A549 treated with CORT108297 at 1 μM for 4 hours (cell line): ENCODE measurements at places on chromosomes 2 and 18. TPM values are rescaled to one million over a fixed set of nuclear protein-coding genes. Genes with fewer than 3 reads are reported as not detected.

The TSPYL6 gene
- total RNA-seq, result not detected in 5 replicates

The ARL6IP6 gene
- total RNA-seq, result 18.5 to 24.2 TPM (median 23.0 TPM) in 5 replicates

The ALS2 gene
- 10.6 to 13.8 TPM (median 11.5 TPM) in 5 replicates for total RNA-seq

The NEB gene
- total RNA-seq, result 0.12 to 0.70 TPM (median 0.22 TPM) in 5 replicates

The PRSS56 gene
- 0.07 to 0.22 TPM (median 0.15 TPM) in 5 replicates for total RNA-seq

The PLCL1 gene
- 0.02 TPM in 1 of 5 replicates, not detected in the others for total RNA-seq

The BMP10 gene
- total RNA-seq, result not detected in 5 replicates

The HOXD11 gene
- total RNA-seq, result 6.2 to 9.1 TPM (median 7.8 TPM) in 5 replicates

The GCG gene
- total RNA-seq, result not detected in 5 replicates

The IL1RN gene
- total RNA-seq, result 0.30 to 0.46 TPM (median 0.46 TPM) in 5 replicates

The RAB6D gene
- 0.03 to 0.07 TPM in 2 of 5 replicates, not detected in the others for total RNA-seq

The UGT1A3 gene
- total RNA-seq, result 0.07 to 0.17 TPM (median 0.13 TPM) in 3 of 5 replicates, not detected in the others

The ACADL gene
- total RNA-seq, result 0.03 to 0.08 TPM (median 0.07 TPM) in 3 of 5 replicates, not detected in the others

The HOXD13 gene
- total RNA-seq, result 0.16 to 0.27 TPM (median 0.23 TPM) in 5 replicates

The GMPPA gene
- 36.1 to 39.1 TPM (median 38.2 TPM) in 5 replicates for total RNA-seq
